ENCODE measurements at places on chromosomes 12 and 14.

DNA sequence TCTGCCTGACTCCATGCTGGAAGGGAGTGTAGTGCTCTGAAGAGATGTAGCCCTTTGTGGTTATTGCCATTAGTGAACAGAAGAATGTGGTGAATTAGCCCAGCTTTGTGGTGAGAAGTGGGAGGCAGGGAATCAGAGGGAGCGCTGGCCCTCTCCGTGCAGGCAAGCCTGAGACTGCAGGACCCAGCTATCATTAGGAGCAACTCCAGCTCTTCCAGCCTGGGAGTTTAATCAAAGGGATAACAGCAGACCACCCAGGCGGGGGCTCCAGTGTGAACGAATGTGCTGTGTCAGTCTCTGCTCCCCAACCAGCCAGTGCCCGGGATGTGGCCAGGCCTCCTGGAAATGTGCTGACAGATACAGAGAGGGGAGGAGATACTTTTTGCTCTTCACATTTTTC is 142.7 kb downstream of the TTLL5 start:
- DNase-seq, result no peak

GRCh38 chr12:131370791-131371347 is 340.0 kb upstream of the SFSWAP start:
- DNase-seq, result no peak

DNA sequence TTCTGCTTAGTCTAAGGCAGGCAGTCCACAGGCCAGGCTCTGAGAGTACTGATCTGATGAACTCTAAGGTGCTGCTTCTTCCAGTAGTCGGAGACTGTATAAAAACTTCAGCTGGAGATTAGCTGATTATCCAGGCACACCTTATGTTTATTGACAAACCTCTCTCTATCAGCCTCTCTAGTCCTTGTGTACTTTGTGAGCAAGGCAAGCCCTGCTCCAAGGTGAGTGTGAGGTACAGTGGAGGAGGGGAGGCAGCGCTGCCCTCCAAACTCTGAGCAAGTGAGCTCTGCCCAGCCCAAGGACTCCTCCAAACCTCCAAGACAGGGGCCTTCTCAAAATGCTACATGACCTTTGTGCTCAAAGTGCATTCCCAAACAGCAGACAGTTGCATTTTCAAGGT is 95.9 kb upstream of the CDKN3 start:
- DNase-seq, result no peak

GRCh38 chr12:131939007-131939406 is 9.9 kb downstream of the PUS1 start:
- DNase-seq, result no peak

DNA sequence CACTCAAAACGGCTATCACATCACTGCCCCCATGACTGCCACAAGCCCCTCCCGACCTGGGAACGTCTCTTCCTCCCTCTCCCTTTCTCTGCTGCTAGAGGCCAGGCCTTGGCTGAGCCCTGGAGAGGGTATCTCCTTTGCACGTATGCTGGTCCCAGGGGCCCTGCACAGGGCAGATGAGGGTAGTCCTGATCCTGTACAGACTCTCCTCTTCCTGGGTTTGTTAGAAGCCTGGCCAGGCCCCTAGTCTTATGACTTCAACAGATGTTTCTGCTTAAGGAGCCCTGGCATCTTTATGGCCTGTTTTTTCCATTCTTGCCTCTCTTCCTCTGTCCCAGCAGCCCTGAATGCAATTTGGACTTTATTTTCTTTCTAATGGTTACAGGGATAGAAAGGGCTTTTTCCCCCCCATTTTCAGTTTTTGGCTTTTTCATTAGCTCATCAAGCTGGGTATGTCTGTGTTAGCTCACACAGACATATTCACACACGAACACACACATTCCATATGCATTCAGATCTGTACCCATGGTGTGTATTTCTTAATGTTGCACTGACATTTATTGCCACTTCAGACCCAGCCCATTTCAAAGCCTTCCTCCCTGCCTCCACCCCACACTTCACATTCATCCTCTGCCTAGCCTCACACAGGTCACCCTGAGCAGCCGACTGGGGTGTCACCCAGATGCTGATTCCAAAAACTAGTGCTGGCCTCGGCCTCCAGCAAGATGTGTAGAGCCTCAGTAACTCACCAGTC is 203.2 kb downstream of the ZFP36L1 start:
- DNase-seq, result no peak

GRCh38 chr14:56131004-56131864 is 13.0 kb downstream of the PELI2 start:
- no peak for DNase-seq

DNA sequence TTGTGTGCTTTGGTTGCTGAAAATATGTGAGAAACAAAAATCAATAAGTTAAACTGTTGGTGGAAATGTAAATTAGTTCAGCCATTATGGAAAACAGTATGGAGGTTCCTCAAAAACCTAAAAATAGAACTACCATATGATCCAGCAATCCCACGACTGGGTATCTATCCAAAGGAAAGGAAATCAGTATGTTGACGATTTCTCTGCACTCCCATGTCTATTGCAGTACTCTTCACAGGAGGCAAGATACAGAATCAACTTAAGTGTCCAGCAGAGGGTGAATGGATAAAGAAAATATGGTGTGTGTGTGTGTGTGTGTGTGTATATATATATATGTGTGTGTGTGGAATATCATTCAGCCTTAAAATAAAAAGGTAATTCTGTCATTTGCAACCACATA is 159.5 kb downstream of the PTPRO start:
- DNase-seq, result no peak

GRCh38 chr12:19553175-19553574 is 113.9 kb downstream of the AEBP2 start:
- DNase-seq, result no peak

- DNase-seq, result peak; percentile 80
These were observed 19.6 kb downstream of the POMT2 start for GRCh38 chr14:77301103-77301502.

- peak; percentile 16 for DNase-seq
These were observed 13.9 kb downstream of the ZDHHC17 start for GRCh38 chr12:76777765-76778216.

DNA sequence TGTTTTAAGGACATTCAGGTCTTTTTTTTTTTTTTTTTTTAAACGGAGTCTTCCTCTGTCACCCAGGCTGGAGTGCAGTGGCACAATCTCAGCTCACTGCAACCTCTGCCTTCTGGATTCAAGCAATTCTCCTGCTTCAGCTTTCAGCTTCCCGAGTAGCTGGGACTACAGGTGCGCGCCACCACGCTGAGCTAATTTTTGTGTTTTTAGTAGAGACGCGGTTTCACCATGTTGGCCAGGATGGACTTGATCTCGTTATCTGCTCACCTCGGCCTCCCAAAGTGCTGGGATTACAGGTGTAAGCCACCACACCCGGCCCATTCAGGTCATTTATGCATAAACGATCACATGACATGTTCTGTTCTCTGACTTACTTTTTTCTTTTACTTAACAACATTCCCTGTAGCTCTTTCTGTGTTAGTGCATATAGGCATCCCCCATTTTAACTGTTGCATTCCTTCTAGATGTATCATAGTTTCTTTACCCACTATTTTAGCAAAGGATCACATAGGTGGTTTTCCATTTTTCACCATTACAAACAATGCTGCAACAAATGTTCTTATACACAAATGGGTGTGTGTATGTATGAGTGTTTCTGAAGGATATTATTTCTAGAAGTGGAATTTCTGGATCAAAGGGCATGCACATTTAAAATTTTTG is 74.2 kb downstream of the ARF6 start:
- DNase-seq, result no peak

GRCh38 chr12:2609020-2609419 is 185.8 kb upstream of the FKBP4 start:
- peak; percentile 11 for DNase-seq

- no peak for DNase-seq
These were observed 92.4 kb upstream of the TMEM260 start for GRCh38 chr14:56487090-56487667.

DNA sequence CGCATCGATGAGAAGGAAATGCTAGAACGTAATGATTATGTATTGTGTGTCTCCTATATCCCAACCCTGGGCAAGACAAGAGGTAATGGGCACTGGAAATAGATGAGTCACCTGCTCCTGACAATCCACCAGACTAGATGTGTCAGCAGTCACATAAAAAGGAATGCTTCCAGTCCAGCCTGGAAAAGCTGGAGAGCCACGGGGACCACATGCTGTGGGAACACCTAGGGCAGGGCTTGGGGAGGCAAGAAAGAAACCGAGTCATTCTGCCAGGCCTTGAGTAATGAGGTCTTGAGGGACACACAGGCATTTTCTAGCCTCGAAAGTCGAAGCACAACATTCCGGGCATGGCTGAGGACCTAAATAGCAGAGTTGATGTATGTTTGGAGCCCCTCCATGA is 716.7 kb upstream of the TMEM132C start:
- no peak for DNase-seq

DNA sequence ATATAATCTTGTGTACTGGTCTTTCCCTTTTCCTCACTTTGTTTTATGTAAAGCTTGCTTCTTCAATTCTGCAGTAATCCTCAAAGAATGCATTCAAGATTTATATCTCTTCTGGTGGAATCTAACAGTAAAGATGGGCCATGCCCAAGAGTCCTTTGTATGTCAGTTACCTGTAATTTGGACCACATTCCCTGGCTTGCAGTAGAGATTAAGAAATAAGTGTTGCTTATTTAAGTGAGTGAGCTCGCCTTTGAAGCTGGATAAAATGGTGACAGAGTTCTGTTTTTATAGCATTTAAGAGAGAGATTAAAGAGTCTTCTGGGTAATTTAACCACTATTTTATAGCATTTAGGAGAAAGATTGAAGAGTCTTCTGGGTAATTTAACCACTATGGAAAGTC is 262.1 kb upstream of the ATP2B1 start:
- DNase-seq, result no peak

- DNase-seq, result no peak
These were observed 40.1 kb upstream of the YAF2 start for GRCh38 chr12:42278128-42278510.

- DNase-seq, result no peak
These were observed 151.0 kb upstream of the ATF7IP start for GRCh38 chr12:14214495-14214894.

GRCh38 chr12:20442322-20442721 is 74.0 kb downstream of the PDE3A start:
- peak; percentile 27 for DNase-seq

GRCh38 chr12:70049596-70050360 is 193.5 kb upstream of the CNOT2 start:
- peak; percentile 5 for DNase-seq

GRCh38 chr12:4069670-4070010 is 196.4 kb upstream of the PARP11 start:
- DNase-seq, result no peak

- peak; percentile 79 for DNase-seq
These were observed at the start of gene VDR for GRCh38 chr12:47904713-47905709. TSS of gene VDR (minus strand) at chr12:47904994. CDS start at chr12:47879113, 25,881 bp downstream.

GRCh38 chr12:47709671-47710070 is 3.8 kb upstream of the RPAP3 start:
- DNase-seq, result peak; percentile 11

- no peak for DNase-seq
These were observed 4.7 kb downstream of the PPP2R3C start for GRCh38 chr14:35117112-35117511.

DNA sequence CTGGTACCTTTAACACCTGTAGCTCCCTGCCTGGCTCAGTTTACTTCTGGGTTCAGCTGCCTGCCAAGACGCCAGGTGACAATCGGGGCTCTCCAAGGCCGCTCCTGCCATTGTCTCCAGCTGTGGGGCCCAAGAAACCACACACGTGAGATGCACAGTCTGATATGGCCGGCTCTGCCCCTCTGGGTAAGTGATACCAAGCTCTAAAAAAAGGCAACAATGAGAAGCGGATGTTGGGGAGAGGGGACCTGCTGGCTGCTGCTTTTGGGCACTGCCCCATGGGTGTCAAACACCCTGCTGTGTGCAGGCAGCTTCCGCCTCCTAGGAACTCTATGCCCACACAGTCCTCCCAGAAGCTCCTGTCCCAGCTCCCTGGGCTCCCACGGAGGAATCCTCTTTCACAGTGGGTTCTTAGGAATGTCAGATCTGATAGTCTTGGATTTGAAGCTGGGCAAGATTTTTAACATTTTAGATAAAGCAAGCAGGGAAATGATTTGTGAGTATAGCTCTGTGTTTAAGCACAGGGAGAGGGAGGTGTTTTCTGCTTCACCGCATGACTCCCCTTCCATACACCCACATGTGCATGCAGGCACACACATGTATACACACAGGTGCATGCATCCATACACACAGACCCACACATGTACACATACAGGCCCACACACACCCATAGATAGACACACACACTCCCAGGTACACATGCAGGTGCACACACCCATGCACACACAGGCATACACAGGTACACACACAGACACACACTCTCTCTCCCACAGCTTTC is 1135.8 kb downstream of the BCL11B start:
- DNase-seq, result no peak

DNA sequence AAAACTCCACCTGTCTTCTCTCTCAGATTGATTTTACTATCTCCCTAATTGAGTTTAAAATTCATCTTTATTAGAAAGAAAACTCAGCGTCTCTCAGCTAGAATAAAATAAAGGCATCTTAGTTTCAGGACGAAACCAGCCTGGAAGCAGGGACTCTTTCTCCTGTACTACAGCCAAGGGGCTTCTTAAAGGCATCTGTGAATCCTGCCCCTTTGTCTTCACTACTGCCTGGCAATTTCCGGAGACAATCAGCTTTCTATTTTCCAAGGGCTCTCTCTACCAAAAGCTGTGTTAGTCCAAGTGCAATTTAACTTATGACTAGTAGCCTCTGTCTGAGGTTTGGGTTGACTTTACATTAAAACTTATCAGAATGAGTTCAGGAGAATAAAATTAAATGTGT is 623.3 kb upstream of the FOXG1 start:
- no peak for DNase-seq

- peak; percentile 93 for DNase-seq
These were observed 32.2 kb downstream of the SH2B3 start for GRCh38 chr12:111437816-111438454.

- DNase-seq, result peak; percentile 16
These were observed 363.0 kb upstream of the FKBP4 start for GRCh38 chr12:2431810-2432209.

GRCh38 chr12:52832451-52832850 is 1.7 kb downstream of the KRT79 start:
- DNase-seq, result no peak

GRCh38 chr12:51269174-51270066 is 795 bp downstream of the SMAGP start:
- DNase-seq, result no peak

DNA sequence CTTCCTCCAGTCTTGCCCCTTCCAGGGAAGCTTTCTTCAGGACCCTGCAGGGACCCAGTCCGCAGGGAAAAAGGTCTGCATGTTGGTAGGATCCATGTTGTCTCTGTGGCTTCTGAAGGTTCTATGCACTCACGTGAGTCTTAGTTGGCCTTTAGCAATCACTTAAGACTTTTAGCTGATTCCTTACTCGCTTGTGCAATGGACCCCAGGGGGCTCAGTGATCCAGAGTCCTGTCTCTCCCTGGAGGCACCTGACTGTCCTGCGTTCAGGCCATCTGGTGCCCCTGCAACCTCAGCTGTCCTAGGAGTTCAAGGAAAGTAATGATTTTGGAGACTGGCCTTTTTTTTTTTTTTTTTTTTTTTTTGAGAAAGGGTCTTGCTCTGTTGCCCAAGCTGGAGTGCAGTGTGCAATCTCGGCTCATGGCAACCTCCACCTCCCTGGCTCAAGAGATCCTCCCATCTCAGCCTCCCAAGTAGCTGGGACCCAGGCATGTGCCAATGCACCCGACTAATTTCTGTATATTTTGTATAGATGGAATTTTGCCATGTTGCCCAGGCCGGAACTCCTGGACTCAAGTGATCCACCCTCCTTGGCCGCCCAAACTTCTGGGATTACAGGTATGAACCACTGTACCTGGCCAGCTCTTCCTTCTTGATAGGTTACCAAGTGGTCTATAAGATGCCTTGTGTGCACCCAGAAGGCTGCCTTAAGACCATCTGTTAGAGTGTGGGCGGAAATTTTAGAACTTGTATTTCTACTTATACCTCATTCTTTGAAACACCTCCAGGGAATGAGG is 4.6 kb downstream of the IFI27L2 start:
- DNase-seq, result no peak

Data from inflammatory macrophage treated with lipopolysaccharide for 4 hours (primary cell).